ENCODE measurements at places on chromosomes 3 and 15. TPM values are rescaled to one million over a fixed set of nuclear protein-coding genes. Genes with fewer than 3 reads are reported as not detected.

Gene AMIGO3
- total RNA-seq: 0.32 TPM

Gene ANKDD1A
- 6.4 TPM for total RNA-seq

Gene CYP1A2
- not detected for total RNA-seq

Gene KNL1
- 15.5 TPM for total RNA-seq

Gene KBTBD13
- total RNA-seq: not detected

Gene MLF1
- 16.1 TPM for total RNA-seq

Gene GABRB3
- total RNA-seq: 2.7 TPM

Gene MAP6D1
- 1.3 TPM for total RNA-seq

Gene ITIH1
- not detected for total RNA-seq

Gene GUCA1C
- total RNA-seq: not detected

Gene AMOTL2
- total RNA-seq: 259 TPM

Gene XPC
- 37.8 TPM for total RNA-seq

Gene CHDH
- 3.7 TPM for total RNA-seq

Gene PYGO1
- 20.5 TPM for total RNA-seq

Gene IL17RB
- 3.6 TPM for total RNA-seq

Gene SNX22
- 0.13 TPM for total RNA-seq

Gene AGTR1
- 0.43 TPM for total RNA-seq

Gene LRTM1
- not detected for total RNA-seq

Gene SLC25A26
- total RNA-seq: 19.7 TPM

Gene CA12
- 140 TPM for total RNA-seq

Gene CCDC9B
- total RNA-seq: 8.5 TPM

Gene ARGFX
- not detected for total RNA-seq

Gene EXD1
- not detected for total RNA-seq

Gene ZFYVE19
- total RNA-seq: 14.6 TPM

Gene MUSTN1
- not detected for total RNA-seq

Gene MITF
- total RNA-seq: 46.4 TPM

Gene FOXB1
- not detected for total RNA-seq

Gene CKMT1A
- total RNA-seq: not detected

Gene SELENOK
- 28.2 TPM for total RNA-seq

Gene THBS1
- total RNA-seq: 652 TPM

Gene PLCH1
- total RNA-seq: not detected

Gene ADAMTS7
- total RNA-seq: 5.1 TPM

Gene TUSC2
- total RNA-seq: 14.5 TPM

Gene GASK1A
- 0.78 TPM for total RNA-seq

Gene C15orf61
- total RNA-seq: 8.2 TPM

Gene PSTPIP1
- 10.2 TPM for total RNA-seq

Gene GOLGA8T
- not detected for total RNA-seq

Gene SLC9A9
- 24.3 TPM for total RNA-seq

Gene MAGEL2
- 0.13 TPM for total RNA-seq

Gene WDR72
- total RNA-seq: not detected

All from articular chondrocyte of knee joint (primary cell).